ENCODE measurements at places on chromosomes 7 and 10. TPM values are rescaled to one million over a fixed set of nuclear protein-coding genes. Genes with fewer than 3 reads are reported as not detected.

DNA sequence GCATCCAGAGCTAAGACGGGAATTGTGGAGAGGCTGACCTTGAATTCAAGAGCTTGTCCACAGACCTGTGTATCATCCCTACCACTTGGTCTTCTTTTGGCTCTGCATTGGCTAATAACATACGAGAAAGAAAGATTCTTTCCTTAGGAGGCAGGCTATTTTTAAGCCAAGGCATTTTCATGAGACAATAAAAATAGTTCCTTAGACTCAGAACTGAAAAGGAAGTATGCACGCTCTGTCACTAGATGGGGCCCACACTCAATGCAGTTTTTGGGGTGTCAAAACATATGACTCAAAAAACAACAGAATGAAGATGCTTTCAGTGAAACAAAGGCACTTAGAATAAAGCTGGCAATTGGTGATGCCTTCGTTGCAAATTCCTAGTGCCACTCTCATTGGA, 265.9 kb upstream of the DGKB start:
- no peaks in the 10 kb centered on the region for H3K27me3 ChIP-seq
- H3K36me3 ChIP-seq: no peaks in the 10 kb centered on the region
- DNase-seq: no peak
- H3K27ac ChIP-seq: no peak overlapping the region

ECHDC3 gene
- 26.9 TPM for total RNA-seq

AKR1B15 gene
- not detected for total RNA-seq

DNA sequence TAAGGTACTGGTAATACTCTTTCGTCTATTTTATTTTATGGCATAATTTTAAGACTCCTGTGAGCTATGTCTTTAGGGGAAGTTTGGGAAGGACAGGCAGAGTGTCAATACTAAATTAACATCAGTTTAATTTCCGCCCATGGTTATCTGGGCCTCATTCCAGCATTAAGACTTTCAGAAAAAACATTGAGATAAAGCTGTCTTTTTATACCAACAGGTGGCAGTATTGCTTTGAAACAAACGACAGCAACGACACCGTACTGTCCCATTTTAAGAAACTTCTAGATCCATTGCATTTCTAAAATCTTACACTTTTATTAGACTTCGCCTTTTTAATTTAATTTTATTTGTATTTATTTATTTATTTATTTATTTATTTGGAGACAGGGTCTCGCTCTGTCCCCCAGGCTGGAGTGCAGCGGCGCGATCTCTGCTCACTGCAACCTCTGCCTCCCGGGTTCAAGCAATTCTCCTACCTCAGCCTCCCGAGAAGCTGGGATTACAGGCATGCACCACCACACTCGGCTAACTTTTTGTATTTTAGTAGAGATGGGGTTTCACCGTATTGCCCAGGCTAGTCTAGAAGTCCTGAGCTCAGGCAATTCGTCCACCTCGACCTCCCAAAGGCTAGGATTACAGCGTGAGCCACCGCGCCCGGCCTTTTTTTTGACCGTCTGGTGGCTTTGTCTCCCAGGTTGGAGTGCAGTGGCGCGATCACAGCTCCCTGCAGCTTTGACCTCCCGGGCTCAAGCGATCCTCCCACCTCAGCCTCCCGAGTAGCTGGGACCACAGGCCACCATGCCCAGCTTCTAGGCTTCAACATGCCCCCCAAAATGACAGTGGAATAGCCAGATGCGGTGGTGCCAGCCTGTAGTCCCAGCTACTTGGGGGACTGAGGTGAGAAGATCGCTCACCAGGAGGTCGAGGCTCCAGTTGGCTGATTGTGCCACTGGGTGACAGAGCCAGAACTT, 78.7 kb upstream of the C1GALT1 start:
- H3K27me3 ChIP-seq: no peaks in the 10 kb centered on the region
- no peaks in the 10 kb centered on the region for H3K4me1 ChIP-seq
- H3K27ac ChIP-seq: no peak overlapping the region
- H3K36me3 ChIP-seq: no peaks in the 10 kb centered on the region
